ENCODE measurements at places on chromosomes 16 and 17. TPM values are rescaled to one million over a fixed set of nuclear protein-coding genes. Genes with fewer than 3 reads are reported as not detected.

KRT39 gene
- total RNA-seq: not detected

SEPTIN1 gene
- not detected for total RNA-seq

KCNAB3 gene
- 0.36 TPM for total RNA-seq

GJC1 gene
- 69.7 TPM for total RNA-seq

GPRC5B gene
- 2.2 TPM for total RNA-seq

RDM1 gene
- total RNA-seq: not detected

IGF2BP1 gene
- total RNA-seq: 11.9 TPM

GRCh38 chr17:39563476-39563875, 44.2 kb downstream of the NEUROD2 start:
- H3K27me3 ChIP-seq: no peaks in the 10 kb centered on the region
- H3K36me3 ChIP-seq: peaks cover 18% of the 10 kb centered on the region
- DNase-seq: no peak

DNA sequence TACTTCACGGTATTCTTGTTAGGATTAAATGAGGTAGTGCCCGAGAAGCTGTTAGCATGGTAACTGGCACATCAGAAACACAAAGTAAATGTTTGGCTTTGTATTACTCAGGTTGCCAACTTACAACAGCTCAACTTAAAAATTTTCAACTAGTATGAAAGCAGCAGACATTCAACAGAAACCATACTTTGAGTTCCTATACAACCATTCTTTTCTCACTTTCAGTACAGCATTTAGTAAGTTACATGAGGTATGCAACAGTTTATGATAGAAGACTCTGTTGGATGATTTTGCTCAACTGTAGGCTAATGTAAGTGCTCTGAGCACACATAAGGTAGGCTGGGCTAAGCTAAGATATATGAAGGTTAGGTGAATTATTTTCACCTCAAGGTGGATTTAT, 7.7 kb downstream of the CENPN start:
- no peaks in the 10 kb centered on the region for H3K4me1 ChIP-seq
- no peak overlapping the region for H3K27ac ChIP-seq
- H3K36me3 ChIP-seq: peaks cover 12% of the 10 kb centered on the region
- no peak overlapping the region for H3K4me3 ChIP-seq

GRCh38 chr17:79508291-79508716, 102.5 kb downstream of the RBFOX3 start:
- no peak for DNase-seq
- no peaks in the 10 kb centered on the region for H3K4me1 ChIP-seq
- no peaks in the 10 kb centered on the region for H3K36me3 ChIP-seq

DNA sequence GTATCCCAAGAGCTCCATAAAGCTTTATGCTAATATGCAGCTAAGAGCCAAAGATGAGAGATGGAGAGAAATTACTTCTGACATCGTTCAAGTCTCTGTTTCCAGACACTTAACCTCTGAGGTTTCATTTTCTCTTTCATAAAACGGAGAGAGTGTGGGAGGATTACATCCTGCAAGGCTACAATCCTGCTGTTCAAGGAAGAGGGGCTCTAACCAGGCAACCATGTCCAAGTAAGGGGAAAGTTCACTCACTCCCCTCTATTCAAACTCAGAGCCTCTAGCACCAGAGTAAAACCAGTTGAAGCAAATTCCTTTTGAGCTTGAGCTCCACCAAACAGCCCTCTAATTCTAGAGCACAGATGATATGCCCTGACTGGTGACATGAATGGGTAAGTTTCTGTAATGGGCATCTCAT, 397.4 kb downstream of the NPIPA8 start:
- no peaks in the 10 kb centered on the region for H3K4me1 ChIP-seq
- no peaks in the 10 kb centered on the region for H3K27me3 ChIP-seq
- no peak overlapping the region for H3K4me3 ChIP-seq
- no peaks in the 10 kb centered on the region for H3K36me3 ChIP-seq

GRCh38 chr17:81217491-81217890, 5.3 kb downstream of the CEP131 start:
- H3K27ac ChIP-seq: no peak overlapping the region
- no peaks in the 10 kb centered on the region for H3K27me3 ChIP-seq
- DNase-seq: no peak
- H3K4me3 ChIP-seq: no peak overlapping the region
- peaks cover 5% of the 10 kb centered on the region for H3K36me3 ChIP-seq

DNA sequence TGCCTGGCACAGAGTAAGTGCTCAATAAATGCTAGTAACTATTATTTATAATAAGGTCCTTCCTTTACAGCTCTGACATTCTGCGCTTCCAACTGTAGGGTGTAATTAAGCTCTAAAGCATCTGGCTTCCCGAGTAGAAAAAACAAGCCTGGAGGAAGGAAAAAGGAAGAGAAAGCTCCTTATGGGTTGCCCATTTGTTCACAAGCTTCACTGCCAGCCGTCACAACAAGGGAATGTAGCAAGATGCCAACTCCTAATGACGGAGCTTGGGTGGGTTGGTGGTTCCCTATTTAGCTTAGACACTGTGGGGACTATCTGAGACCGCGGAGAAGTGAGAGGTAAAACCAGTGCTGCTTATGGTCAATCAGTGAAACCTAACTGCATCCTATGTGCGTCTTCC, 7.3 kb upstream of the RPRML start:
- no peak overlapping the region for H3K27ac ChIP-seq
- DNase-seq: no peak
- H3K4me1 ChIP-seq: no peaks in the 10 kb centered on the region
- H3K27me3 ChIP-seq: peaks cover 30% of the 10 kb centered on the region
- no peaks in the 10 kb centered on the region for H3K36me3 ChIP-seq

DNA sequence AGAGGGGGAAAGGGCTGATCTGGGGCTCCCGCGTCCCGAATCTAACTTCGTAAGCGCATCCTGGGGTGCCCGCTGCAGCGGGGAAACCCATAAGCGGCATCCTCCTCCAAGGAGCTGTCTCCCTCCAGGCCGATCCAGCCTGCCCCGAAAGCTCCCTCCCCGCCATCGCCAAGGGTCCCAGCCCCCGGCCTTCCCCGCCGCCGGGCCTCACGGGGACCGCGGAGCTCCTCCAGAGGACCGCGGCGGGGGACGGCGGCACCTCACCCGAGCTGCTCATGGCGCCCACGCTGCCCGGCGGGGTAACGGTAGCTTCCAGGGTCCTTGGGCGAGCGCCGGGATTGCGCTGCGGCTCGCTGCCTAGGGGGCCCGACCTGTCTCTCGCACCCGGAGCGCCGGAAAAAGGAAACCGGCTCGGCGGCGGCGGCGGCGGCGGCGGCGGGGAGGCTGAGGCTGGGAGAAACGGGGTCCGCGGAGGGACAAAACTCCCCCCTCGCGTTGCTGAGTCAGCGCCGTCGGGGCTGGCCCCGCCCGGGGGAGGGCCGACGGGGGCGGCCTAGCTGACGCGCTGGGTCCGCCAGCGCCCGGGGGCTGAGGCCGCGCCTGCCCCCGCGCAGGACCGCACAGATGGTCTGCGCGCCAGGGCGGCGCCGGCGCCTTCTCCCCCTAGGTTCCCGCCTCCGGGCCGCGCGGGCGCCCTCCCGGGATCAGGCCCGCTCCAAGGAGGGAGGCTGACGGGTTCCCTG, at the start of gene BLMH:
BLMH (minus strand) TSS at position 402 of the 743 bp plus-strand sequence; CDS start at position 277, 125 bp downstream.
- peak within 1 kb of the TSS; percentile 64 for H3K27ac ChIP-seq
- H3K4me3 ChIP-seq: peak within 1 kb of the TSS; percentile 76
- DNase-seq: peak; percentile 77
- no peaks in the 10 kb centered on the region for H3K4me1 ChIP-seq
- peaks cover 2% of the 10 kb centered on the region for H3K27me3 ChIP-seq

- peaks cover 64% of the 10 kb centered on the region for H3K27me3 ChIP-seq
- peak overlapping the region; percentile 48 for H3K4me3 ChIP-seq
- no peaks in the 10 kb centered on the region for H3K36me3 ChIP-seq
- peak; percentile 33 for DNase-seq
Measured at GRCh38 chr17:8079291-8080207, 8.0 kb downstream of the ALOX12B start.

DNA sequence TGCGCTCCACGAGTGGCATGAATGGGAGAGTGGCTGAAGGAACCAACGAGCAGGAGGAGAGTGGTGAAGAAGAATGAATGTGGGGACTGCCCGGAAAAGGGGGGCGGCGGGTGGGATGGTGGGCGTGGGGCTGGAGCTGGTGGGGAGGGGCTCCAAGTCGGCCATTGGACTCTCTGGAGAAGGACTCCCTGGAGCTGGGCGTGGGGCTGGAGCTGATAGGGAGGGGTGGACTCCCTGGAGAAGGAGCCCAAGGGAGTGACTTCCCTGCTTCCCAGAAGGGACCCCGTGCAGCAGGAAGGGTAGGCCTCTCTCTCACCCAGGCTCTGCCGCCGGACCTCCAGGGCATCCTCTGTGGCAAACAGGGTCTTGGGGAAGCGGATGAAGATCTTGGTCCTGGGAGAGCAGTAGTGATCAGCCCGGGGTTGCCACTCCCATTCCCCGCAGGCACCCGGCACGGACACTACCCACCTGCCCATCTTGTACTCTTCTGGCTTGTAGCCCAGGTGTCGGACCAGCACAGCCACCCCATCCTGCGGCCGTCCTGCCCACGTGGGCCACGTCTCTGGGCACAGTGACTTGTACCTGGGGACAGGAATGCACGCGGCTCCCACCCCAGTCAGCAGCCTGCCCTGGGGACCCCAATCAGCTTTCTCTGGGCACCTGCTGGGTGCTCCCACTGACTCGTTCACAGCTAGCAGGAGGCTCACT, 14.9 kb upstream of the CRK start:
- H3K4me1 ChIP-seq: no peaks in the 10 kb centered on the region
- peaks cover 78% of the 10 kb centered on the region for H3K36me3 ChIP-seq
- H3K27ac ChIP-seq: no peak overlapping the region
- no peak overlapping the region for H3K4me3 ChIP-seq
- no peaks in the 10 kb centered on the region for H3K27me3 ChIP-seq

DNA sequence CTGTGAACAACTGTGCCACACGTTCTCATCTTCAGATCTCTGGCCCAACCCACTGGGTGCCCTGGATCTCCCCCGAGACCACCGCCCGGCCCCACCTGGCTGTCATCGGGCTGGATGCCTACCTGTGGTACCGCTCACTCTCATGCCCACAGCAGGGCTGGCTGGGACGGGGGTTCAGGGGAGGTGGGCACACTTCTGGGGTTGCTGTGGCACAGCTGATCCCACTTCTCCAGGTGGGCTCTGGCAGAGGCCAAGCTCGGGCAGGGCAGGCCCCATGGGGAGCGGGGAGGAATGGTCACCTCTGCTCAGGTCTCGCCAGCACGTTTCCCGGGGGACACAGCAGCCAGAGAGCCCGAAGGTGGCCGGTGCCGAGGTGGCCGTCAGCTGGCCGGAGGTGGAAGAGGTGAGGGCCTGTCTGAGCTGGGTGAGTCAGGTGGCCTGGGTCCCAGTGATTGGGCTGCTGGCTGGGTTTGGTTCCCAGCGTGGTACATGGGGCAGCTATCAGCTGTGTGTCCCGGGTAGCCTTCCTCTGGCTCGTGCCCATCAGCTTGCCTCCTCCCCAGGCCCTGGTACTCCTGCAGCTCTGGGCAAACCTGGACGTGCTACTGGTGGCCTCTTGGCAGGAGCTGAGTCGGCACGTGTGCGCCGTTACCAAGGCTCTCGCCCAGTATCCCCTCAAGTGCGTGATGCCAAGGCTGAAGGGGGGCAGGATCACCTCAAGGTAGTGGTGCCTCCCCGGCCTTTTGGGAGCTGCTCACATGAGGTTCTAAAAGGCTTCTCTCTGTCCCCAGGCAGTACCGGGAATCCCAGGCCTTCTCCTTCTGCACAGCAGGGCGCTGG, 2.3 kb upstream of the MRPS34 start:
- H3K4me3 ChIP-seq: no peak overlapping the region
- H3K36me3 ChIP-seq: peaks cover 28% of the 10 kb centered on the region
- DNase-seq: no peak
- H3K27ac ChIP-seq: no peak overlapping the region

DNA sequence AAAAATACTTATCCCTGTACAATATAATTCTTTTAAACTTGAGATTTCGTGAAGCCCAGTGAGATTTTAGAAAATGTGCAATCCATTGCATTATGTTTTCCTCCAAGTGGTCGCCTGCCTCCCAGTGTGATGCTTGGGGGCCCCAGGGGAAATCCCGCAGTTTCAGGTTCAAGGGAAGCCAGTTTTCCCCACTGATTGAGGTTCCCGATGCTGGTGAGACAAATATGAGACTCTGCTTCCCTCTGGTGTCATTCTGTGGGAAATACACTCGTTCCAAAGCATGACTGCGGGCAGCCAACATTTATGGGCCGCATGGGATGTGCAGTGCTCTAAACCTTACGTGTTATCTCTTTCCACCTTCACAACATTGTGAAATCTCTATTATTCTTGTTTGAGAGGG, 200.8 kb downstream of the PRKCB start:
- H3K36me3 ChIP-seq: no peaks in the 10 kb centered on the region
- no peaks in the 10 kb centered on the region for H3K27me3 ChIP-seq
- no peak overlapping the region for H3K27ac ChIP-seq

DNA sequence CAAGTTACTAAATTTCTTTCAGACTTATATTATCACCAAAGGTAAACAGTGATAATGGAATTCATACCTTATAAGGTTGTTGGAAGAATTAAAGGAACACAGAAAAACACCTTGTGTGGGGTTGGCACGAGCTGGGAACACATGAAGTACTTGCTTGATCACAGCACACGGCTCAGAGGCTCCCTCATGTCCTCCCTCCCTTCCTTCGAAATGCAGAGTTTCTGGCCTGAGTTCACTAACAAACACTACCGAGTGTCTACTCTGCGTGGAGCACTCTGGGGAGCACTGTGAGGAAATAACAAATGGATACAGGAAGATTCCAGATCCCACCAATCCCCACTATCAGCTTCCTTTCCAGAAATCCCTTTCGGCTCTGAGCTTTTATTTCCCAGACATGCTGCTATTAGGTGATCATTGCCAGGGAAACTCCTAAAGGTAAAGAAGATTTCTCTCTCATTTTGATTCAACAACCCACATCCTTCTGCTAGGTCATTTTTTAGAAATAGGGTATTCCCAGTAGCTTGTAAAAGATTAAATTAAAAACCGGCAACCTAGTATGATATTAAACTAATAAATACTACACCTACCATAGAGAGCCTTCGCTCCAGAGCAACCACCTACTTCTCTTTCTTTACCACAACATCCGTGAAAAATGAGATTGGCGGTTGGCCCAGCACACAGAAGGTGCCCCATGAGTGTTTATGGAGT, 6.1 kb upstream of the HNF1B start:
- H3K36me3 ChIP-seq: no peaks in the 10 kb centered on the region
- DNase-seq: no peak
- peaks cover 7% of the 10 kb centered on the region for H3K4me1 ChIP-seq
- peaks cover 28% of the 10 kb centered on the region for H3K27me3 ChIP-seq
- no peak overlapping the region for H3K4me3 ChIP-seq

- DNase-seq: no peak
- H3K4me3 ChIP-seq: no peak overlapping the region
- H3K4me1 ChIP-seq: peaks cover 4% of the 10 kb centered on the region
- no peak overlapping the region for H3K27ac ChIP-seq
- no peaks in the 10 kb centered on the region for H3K27me3 ChIP-seq
Measured at GRCh38 chr17:27348196-27348595, 54.3 kb downstream of the WSB1 start.

- no peak for DNase-seq
- no peaks in the 10 kb centered on the region for H3K27me3 ChIP-seq
- H3K4me3 ChIP-seq: no peak overlapping the region
- H3K36me3 ChIP-seq: no peaks in the 10 kb centered on the region
- H3K4me1 ChIP-seq: no peaks in the 10 kb centered on the region
Measured at GRCh38 chr16:13779676-13780075, 140.3 kb upstream of the ERCC4 start.
